ENCODE measurements at places on chromosomes 3 and 15.

DNA sequence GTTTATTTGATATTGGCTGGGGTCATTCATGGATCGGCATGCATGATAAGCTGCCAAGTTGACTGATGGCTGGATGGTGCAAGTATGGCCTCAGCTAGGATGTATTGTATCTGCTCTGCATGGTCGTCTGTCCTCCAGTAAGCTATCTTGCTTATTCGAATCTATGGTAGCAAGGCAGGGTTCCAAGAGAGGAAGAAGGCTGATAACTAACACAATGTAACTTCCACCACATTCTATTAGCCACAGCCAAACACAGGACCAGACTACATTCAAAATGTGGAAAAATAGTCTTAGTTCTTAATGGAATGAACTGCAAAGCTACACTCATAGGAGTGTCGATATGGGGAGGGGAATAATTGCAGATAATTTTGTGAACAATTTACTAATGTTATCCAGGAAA lies 175.2 kb downstream of the ARPP21 start:
- no peak for DNase-seq

DNA sequence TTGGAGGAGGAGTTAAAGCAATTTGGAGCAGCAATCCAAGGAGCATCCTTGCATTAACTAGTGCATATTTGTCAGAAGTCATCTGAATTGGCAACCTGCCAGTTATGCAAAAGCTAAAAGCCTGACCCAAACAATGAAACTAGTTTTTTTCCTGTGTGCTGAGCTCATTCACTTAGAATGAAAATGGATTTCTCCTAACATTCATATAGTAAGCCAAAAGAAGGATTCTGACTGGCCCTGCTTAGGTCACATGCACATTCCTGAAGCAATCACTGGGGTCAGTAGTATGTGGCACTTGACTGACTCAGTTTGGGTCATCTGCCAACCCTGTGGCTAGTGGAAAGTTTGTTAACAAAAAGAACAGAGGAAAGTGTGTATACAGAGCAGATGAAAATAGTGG lies 30.5 kb downstream of the OXSM start:
- DNase-seq: no peak

- DNase-seq: peak; percentile 100
Observed at GRCh38 chr3:133573054-133573628, 345 bp upstream of the CDV3 start.

DNA sequence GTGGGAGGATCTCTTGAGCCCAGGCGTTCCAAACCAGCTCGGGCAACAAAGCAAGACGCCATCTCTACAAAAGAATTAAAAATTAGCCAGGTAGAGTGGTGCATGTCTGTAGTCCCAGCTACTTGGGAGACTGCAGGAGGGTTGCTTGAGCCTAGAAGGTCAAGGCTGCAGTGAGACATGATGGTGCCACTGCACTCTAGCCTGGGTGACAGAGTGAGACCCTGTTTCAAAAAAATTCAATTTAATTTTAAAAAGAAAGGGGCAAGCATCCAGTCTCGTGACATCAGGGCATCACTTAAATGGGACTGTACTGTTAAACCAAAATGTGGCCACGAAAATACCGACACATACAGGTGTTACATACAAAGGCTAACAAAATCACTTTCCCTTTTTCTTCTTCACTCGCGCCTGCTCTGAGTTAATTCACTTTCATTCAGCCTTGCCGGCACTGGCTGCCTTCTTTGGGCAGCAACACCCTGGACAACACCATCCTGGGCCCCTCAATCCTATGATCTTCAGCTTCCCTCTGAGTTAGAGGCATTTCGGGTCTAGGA lies 121.7 kb downstream of the LIPC start:
- no peak for DNase-seq

GRCh38 chr15:39083213-39083612 lies 497.7 kb upstream of the THBS1 start:
- no peak for DNase-seq

GRCh38 chr3:13186435-13186815 lies 113.2 kb upstream of the IQSEC1 start:
- DNase-seq: no peak

Measured in small intestine (tissue), 16 donors.